ENCODE measurements at places on chromosomes 11 and 22.

GRCh38 chr22:49760630-49761571, 66.8 kb downstream of the BRD1 start:
- no peak for DNase-seq

DNA sequence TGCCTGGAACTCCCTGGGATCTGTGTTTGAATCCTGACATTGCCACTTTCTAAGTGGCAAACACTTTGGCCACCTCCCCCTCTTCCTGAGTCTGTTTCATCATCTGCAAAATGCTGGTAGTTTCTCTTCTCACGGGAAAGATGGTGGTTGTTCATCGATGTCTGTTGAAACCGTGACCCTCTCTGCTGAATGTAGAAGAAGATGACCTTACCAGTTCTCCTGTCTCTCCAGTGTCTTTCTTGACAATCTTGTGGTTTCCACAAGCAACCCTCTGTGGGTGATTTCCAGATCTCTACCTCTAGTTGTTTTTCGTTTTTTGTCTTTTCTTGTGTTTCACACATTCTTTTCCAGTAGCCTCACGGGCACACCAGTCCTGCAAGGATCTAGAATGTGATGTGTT, 27.5 kb downstream of the ZBTB16 start:
- DNase-seq: no peak

- DNase-seq: no peak
These were observed 113.1 kb upstream of the BLID start for GRCh38 chr11:122229078-122229477.

GRCh38 chr11:76459299-76459698, 14.5 kb downstream of the EMSY start:
- DNase-seq: no peak

DNA sequence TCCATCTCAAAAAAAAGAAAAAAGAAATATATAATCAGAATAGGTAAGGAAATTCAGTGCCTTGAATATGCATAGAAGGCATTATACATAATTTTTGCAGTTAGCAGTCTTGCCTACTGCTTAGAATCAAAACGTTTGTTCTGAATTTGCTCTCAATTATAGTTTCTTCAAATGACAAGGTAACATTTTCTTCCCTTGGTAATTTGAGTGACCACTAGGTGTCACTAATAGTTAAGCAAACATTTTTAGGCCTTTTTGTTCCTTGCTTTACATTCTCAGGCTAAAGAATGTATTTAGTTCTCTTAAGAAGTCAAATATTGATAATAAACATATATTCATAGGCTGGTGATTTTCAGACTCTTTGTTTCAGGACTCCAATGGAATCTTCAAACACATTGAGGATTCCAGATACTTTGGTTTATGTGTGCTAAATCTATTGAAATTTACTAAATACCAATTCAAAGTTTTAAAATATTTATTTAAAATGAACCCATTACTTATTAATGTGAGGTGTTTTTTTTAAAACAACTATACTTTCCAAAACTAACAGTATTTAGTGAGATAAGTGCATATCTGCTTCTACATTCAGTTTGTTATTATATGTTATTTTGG, 55.0 kb upstream of the DEPDC7 start:
- peak; percentile 23 for DNase-seq

GRCh38 chr11:67482827-67483798, at the start of gene AIP:
TSS of gene AIP (plus strand) at chr11:67483026. CDS start at chr11:67483159, 133 bp downstream.
- DNase-seq: peak; percentile 97

GRCh38 chr11:119483881-119484371, 61.0 kb upstream of the THY1 start:
- no peak for DNase-seq

GRCh38 chr22:45757068-45757467, 85.4 kb downstream of the ATXN10 start:
- DNase-seq: no peak

- DNase-seq: no peak
These were observed 20.5 kb upstream of the GRIA4 start for GRCh38 chr11:105589346-105589745.

DNA sequence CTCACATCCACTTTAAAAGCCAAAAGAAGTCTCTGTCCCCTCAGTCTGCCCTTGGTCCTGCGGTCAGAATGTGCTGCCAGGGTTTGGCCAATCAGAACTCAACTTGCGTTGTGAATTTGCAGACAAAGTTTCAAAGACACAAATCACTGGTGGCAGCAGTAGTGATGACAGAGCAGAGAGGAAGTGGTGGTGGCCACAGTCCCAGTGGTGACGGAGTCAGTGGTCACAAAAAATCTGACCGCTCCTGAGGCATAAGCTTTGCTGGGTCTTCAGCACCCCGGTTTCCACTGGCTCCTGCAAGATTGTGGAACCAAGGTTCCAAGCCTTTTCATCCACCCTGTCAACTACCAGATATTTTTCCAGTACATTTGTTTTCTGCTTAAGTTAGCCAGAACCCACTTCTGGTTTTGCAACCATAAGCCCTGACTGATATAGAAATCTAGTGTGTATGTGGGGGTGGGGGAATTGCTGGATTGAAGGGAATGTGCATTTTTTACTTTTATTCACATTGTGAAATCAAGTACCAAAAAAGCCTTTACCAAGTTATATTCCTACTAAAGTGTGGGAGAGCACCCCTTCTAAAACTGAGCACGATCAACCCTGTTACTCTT, 112.3 kb downstream of the TMPRSS5 start:
- DNase-seq: no peak

DNA sequence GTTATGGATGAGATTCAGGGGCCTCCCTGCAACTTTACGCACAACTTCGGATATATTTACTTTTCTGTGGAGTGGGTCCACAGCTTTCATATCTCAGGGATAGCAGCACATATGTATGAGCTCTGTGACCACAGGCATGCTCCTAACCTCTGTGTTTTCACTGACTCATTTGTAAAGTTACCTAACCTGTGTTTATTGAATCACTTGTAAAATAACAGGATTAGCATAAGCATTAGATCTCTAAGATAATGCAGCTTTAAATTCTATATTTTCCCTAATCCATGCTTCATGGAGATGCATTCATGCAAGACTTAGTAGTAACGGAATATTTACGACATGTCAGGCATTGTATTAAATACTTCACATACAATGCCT, 47.9 kb upstream of the DDI1 start:
- DNase-seq: no peak

DNA sequence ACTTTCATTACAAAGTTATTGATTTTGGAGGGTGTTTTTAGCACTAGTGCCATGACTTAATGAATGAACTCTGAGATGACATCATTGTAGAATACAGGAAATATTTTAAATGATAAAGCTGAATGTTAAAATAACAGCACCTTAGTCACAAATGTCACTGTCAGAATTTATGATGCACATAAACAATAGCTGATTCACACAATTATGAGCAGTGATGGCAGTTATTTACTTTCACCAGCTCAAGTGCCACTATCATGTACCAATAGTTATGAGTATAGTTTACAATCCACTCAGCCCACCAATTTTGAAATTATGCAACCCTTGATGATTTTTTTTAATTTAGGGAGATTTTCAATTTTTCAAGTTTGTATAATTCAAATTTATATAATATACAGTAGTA, 23.0 kb downstream of the SERPING1 start:
- DNase-seq: no peak

GRCh38 chr11:33936725-33937604, 45.1 kb upstream of the LMO2 start:
- no peak for DNase-seq

- DNase-seq: no peak
These were observed 56.5 kb downstream of the ST3GAL4 start for GRCh38 chr11:126411971-126412381.

GRCh38 chr11:75760243-75760642, 8.3 kb upstream of the DGAT2 start:
- DNase-seq: no peak

DNA sequence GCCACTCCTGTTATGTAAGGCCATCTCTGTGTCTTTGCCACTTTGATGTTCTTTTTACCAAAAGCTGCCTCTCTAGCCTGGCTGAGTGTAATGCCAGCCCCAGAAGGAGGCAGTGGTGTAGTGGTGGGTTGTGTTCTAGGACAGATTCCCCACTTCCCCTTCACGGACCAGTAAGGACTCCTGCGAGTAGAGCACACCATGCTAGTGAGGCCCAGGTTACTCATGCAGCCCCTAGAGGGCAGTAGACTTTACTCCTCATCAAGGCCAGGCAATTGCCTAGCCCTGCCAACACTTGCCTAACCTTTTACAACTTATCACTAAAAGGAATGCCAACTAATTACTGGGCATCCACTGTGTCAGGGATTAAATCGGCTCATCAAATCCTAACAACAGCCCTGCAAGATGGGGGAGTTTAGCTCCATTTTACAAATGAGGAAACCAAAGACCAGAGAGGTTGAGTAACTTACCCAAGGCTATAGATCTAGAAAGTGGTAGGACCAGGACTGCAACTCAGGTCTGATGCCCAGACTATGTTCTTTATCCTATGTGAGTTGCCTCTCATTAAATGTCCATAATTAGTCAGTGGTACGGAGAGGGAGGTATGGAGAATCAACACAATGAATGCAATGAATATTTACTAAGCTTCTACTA, 75.3 kb downstream of the APIP start:
- DNase-seq: no peak

DNA sequence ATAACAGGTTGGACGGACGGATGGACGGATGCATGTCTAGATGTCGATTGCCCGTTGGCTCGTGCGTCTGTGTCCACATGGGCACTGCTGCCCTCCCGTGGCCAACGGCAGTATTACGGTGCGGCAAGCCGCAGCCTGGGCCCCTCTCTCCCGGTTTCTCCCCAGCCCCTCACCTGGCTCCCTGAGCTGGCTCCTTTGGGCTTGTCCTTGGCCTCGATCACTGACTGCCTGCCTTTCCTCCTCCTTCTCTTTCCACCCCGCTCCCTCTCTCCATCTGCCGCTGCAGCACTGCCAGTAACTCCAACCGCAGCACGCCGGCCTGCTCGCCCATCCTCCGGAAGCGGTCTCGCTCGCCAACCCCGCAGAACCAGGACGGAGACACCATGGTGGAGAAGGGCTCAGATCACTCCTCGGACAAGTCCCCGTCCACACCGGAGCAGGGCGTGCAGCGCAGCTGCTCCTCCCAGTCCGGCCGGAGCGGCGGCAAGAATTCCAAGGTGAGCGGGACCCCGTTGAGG, 77.3 kb downstream of the SCN3B start:
- DNase-seq: no peak

DNA sequence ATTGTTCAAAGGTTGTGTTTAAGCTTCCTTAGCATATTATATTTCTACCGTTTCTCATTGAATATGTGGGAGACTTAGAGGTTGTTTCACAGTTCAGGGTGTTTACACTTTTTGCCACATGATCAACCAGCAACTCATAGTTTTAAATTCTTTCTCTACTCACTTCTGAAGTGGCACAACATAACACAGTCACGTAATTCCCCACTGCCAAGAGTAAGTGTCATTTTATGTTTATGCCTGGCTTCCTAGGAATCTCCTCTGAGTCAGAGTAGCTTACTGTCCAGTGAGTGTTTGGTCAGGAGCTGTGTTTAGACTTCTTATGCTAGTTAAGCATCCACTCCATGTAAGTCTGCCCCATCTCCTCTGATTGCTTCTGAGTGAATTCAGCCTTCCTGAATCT, 520.8 kb upstream of the KIRREL3 start:
- no peak for DNase-seq

- DNase-seq: no peak
These were observed 169.8 kb downstream of the C11orf91 start for GRCh38 chr11:33530815-33531214.

GRCh38 chr11:12668166-12668565, 6.1 kb upstream of the TEAD1 start:
- no peak for DNase-seq

- no peak for DNase-seq
These were observed 10.2 kb downstream of the RASSF10 start for GRCh38 chr11:13019313-13019712.

- DNase-seq: no peak
These were observed 65.9 kb upstream of the SC5D start for GRCh38 chr11:121226415-121227263.

DNA sequence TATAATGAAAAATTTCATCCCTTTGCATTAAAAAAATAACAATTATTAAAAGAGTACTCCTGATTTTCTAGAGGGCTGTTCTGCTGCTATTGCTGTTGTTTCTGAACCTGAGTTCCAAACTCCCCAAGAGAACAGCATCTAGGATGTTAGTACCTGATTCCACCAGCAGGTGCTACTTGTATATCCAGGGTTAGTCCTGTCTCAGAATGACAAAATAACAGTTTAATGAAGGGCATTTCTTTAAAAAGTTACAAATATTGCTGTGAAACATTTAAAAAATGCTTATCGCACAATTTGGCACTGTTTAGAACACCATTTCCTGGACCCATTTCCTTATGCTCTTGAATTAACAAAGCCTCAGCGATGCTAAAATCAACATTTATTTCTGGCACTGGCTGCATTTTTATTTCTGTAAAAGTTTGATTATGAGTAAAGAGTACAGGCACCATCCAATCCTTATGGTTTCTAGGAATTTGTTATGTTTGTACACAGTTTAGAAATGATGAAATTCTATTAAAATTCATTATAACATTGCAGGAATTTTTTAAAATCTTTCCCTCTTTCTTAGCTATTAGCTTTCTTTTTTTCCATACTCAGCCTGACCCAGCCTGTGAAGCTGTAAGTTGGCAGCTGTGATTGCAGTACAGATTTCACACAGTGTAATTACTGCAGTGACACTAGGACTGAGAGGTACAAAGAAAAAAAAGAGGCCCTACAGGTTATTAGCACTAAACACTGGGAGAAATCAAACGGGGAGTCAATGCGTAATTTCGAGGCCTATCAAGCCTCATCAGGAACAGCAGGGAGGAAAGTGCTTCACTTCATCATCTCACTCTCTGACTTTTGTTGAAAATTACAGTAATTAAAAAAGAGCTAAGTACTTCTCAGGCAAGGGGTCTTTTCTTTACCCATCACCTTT, 208.8 kb downstream of the DCDC1 start:
- no peak for DNase-seq

DNA sequence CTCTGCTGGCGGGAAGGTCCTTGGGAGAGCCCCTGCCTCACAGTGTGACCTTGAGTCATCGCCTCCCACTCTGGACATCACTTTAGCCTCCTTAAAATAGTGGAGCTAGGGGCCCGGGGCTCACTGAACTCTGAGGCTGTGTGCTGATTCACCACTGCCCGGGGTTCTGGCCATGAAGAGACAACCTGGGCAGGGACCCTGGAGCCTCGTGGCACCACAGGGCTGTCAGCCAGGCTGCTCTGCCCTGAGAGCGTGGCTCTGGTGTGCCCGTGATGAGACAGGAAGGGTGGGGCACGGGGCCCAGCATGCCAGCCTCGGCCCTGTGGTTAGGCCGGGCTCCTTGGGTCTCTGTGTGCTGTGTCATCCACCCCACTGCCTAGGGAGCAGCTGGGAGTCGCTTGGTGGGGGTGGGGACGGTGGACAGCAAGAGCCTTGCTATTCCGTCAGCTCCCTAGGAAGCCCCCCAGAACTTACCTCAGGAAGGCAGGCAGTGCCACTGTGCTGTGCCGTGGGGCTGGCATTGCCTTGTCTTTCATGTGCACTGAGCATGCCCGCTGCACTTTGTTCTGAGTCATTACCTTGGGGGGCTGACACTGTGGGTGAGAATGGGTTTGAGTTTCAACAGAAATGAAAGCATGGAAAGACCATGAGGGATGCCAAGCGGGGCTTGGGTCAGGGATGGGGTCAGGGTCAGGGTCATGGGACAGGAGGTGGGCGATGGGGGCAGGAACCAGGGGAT, 31.7 kb downstream of the TPCN2 start:
- no peak for DNase-seq

- no peak for DNase-seq
These were observed 94.2 kb upstream of the CADM1 start for GRCh38 chr11:115598257-115598901.
